ENCODE measurements at places on chromosomes 3 and 15.

GRCh38 chr3:57184526-57184925 is 15.3 kb downstream of the HESX1 start:
- DNase-seq = no peak

DNA sequence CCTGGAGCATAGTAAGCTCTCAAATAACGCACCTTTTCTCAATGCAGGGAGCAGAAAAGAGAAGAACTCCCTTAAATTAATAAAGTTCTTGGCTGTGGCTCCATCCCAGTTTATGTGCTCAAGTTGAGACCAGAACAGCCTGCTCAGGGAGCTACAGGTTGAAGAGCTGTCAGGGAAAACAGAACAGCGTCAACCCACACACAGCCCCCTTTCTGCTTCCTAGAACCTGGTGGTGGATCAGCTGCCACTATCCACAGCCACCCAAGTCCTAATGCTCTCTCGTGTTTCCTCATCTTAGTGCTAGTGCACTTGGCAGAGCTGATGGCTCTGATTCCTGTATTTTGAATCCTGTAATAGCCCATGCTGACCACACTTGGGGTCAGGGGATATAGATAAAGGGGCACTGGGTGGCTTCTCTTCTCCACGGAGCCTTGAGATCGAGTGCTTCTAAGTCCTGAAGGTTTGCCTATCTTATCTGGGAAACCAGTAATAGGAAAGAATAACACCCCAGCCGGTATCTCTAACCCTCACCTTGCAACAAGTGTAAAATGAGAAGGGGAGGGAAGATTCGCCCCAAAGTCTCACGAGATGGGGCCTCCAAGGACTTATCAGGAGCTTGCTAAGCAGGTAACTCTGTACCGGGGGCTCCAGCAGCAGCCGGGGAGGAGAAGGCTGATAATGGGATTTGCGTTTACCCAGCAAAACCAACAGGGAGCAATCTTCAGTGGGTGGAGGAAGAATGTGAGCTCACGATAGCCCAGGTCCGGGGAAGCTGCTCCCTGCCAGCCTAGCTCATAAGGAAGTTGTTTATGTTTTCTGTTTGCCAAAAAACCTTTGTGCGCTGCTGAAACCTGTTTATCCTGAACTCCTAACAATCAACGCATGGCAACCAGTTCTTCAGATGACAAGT is 136.2 kb upstream of the ICE2 start:
- DNase-seq = no peak

GRCh38 chr15:30978328-30978727 is 13.1 kb downstream of the MTMR10 start:
- DNase-seq = no peak

GRCh38 chr3:152197937-152198336 is 70.8 kb upstream of the MBNL1 start:
- DNase-seq = no peak

GRCh38 chr3:32780735-32781210 is 37.0 kb upstream of the TRIM71 start:
- no peak for DNase-seq
